ENCODE measurements at places on chromosomes 6 and 20.

DNA sequence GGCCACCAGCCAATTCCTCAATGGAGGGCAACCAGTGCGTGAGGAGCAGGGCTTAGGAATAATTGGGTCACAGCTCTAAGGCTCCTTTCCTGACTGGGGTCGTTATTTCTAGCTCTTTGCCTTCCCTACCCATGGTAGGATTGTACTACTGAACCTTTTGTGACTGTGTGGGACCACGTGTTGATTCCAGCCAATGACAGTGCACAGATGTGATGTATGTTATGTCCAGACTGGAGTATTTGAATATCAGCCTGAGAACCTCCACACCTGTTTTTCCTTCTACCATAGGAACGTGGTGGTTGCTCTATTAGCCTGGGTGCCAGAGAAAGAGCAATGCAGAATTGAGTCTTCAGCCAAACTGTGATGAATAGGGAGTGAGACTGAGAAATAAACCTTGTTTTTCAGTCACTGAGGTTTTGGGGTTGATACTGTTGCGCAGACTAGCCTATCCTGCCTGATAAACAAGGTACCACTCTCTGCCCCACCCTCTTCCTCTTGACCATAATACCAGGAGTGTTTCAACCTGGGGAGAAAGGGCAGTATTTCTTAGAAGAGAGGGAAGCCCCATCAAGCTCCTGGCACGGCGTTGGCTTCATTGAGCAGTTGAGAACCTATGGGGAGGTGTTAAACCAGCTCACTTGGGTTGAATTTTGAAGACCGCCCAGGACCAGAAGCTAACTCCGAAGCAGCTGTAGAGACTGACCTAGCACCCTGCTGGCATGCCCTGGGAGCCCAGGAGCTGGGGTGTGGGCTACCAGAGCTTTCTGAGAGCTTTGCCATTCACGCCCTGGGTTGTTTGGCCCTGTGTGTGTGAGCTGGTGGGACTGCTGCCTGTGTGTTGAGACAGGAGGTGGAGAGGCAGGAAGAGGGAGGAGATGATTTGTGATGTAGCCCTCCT, 105.5 kb upstream of the BACH2 start:
- DNase-seq, result no peak

DNA sequence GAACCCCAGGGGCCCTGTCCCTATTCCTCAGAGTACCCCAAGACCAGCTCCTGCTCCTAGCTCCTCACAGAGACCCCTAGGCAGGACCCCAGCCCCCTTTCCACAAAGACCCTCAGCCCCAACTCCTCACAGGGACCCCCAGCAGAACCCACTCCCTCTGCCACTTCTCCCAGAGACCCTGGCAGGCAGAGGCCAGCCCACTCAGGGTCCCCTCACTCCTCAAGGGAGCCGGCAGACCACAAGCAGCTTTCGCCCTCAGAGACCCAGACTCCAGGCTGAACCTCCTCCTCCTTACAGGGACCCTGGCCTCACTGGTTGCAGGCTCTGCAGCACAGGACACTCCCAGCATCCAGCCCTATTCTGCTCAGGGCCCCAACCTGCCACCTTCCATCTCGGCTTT, 575 bp downstream of the SLC44A4 start:
- no peak for DNase-seq

DNA sequence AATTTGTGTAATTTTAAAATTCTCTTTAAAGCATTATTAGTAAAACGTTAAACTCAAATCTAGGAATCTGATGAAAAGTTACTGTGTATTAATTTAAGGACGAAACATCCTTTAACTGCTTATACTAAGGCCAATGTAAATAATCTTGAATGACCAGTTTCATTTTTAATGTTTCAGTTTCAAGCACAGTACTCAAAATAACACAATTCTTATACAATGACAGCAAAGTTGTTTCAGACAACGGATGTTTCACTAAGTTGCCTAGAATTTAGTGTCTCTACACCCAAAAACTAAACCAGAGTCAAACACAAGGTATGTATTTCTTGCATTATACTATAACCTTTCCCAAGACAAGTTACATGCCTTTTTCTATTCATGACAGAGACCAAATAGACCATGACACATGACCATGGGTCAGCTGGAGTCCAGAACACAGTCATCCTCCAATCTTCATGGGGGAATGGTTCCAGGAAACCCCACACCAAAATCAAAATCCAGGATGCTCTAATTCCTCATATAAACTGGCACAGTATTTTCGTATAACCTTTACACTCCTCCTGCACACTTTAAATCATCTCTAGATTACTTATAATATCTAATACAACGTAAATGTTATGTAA, 7.7 kb downstream of the PHIP start:
- DNase-seq, result no peak

DNA sequence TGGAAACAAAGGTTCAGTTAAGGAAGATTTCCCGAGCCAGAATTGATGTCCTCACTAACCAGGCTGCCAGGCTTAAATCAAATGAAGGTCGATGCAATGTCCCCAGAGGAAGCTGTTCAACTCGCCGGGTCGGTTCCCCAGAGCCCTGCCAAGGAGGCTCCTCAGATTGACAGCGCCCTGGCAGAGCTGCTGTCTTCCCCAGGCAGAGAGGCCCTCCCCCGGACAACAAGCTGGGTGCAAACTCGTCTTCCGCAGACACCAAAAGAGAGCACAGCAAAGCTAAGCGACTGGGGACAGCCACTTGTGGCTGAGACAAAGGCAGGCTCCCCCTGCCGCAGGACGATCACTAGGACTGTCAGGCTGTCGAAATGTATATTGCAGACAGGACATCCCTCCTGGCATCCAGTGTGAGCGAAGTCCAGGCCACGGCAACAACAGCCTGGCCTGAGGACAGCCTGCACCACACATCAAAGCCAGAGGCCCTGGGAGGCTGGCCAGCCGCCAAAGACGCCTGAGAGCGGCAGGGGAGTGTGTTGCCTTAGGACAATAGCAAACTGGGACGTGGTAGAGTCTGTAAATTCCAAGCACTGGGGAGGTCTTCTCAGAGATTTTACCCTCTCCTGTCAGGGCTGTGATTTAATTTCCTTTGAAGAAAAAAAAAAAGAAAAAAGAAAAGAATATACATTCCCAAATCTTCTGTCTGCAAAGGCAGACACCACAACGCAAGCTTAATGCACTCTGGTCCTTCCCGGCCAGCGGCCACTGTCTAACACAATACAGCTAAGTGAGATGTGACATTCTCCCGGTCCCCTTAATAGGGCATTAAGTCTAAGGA, 99.1 kb downstream of the HIVEP2 start:
- DNase-seq, result peak; percentile 93

DNA sequence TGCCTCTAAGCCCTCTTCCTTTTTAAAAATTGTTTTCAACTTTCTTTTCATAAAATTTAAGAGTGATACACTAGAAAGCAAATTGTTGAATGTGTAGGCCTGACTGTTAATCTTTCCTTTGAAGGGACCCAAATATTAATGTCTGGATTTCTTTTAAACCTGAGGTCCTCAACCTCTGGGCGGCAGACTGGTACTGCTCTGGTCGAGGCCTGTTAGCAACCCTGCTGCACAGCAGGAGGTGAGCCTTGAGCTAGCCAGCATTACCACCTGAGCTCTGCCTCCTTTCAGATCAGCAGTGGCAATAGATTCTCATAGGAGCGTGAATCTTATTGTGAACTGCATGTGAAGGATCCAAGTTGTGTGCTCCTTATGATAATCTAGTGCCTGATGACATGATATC, 191.2 kb downstream of the MANEA start:
- DNase-seq, result no peak

DNA sequence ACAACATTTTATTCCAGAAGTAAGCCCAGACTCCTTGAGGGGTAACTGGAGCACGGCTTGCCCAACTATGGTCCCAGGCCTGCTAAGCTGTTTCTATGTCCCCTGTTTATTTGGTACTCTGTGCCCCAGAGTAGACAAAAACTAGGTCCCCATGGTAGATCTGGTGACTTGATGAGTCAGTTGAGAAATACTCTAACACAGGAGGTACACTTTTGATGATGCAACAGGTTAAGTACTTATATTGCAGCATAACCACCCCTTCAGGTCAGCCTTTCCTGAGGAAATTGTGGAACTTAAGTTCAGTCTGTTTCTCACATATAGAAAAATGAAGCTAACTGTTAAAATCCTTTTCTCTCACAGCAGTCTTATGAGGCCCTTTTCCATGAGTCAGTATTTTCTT, 19.6 kb downstream of the TTPAL start:
- DNase-seq, result no peak

DNA sequence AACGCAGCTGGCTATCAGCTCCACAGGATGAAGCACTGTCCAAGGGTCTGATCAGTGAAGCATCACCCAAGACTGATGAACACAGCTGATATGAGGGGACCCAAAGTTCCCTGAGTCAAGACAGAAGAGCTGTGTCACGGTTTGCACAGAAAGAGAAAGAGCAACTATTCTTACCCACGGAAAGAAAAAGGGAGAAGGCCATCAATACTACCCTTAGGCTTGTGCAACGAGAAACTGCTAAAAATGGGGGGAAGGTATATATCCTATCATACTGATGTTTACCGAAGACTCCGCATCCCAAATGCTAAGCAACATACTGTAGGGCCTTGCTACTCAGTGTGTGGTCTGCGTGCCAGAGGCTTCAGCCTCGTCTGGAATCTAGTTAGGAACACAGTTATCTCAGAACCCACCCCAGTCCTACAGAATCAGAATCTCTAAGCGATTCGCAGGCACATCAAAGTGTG, 665 bp downstream of the FASTKD5 start:
- DNase-seq, result no peak

- DNase-seq, result no peak
Observed at GRCh38 chr6:164370773-164371172, 938.6 kb downstream of the C6orf118 start.

DNA sequence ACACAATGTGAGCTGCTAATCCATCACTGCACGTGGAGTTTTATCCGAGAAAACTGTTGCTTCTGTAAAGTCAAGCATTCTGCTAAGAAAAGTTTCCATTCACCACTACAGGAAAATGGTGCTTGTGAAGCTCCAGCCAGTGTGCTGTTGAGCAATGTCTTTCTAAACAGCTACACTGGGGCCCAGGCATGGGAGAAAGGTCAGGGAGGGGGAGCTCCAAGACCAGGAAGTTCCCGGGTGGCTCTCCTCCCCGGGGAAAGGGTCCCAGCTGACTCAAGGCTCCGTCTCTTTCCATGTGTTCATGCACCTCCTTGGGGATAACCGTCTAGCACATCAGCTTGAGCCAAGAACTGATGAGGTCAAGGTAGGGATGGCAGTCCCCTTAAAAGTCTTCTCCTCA, 20.5 kb downstream of the RPP40 start:
- no peak for DNase-seq
